ENCODE measurements at places on chromosomes 16 and 17.

- DNase-seq = no peak
Observed at GRCh38 chr17:38773258-38773657, 20.7 kb downstream of the PSMB3 start.

- DNase-seq = no peak
Observed at GRCh38 chr17:82090549-82091263, 7.3 kb downstream of the FASN start.

DNA sequence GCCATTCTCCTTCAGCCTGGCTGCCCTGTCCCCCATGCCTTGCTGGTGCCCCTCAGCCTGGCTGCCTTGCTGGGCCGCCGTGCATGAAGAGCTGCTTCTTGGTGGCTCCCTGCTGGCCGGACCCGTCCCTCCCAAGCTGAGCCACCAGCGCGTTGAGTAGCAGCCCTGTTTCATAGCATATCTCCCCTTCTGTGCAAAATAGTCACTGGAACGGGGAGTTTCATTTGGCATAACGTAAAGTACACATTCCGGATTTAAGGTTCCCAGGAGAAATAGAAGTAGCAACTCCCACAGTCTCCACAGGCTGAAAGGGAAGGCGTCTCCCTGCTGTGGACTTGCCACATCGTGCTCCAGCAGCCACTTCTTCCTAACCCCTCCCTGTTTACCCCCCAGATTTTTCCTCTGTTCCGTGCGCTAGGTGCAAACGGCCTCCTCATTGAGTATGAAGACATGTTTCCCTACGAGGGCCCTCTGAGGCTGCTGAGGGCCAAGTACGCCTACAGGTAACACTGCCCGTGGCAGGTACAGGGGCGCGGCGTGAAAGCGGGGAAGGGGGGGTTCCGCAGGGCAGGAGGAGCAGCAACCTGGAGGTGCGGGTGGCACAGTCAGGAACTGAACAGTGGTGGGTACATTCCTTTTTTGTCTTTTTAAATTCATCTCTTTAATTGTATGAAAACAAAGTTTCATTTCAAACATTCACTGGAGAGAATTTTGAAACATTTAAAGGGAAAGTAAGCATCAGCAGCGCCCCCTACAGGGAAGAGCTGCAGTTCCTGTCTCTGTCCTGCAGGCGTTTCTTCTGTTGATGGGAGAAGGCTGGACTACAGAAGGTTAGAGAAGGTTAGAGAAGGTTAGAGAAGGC lies 5.8 kb upstream of the OGFOD3 start:
- no peak for DNase-seq

GRCh38 chr16:56763291-56763916 lies 33.5 kb downstream of the NUP93 start:
- DNase-seq = no peak

GRCh38 chr16:8665529-8665928 lies 8.9 kb upstream of the ABAT start:
- no peak for DNase-seq

DNA sequence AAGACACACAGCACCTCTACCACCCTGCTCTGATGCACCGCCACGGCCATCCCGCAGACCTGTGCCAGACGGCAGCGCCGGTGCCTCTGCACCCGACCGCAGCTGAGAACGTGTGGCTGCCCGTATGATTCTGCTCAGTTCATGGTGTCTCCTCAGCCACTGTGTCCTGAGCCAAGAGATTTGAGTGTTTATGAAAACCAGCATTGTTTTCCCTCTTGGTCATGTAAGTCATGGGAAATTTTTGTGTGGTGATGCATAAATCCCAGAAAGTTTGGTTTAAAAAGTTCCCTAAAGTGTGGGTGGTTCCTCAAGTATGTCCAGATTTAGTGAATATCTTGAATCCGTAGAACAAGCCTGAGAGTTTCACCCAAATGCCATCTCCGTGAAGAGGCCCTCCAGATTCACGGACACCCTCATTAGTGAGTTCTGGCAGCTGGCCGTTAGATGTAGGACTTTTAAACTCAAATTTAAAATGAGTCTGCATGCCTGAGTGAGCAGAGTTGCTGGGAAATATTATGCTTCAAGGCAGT lies 57.6 kb downstream of the CDRT4 start:
- no peak for DNase-seq

DNA sequence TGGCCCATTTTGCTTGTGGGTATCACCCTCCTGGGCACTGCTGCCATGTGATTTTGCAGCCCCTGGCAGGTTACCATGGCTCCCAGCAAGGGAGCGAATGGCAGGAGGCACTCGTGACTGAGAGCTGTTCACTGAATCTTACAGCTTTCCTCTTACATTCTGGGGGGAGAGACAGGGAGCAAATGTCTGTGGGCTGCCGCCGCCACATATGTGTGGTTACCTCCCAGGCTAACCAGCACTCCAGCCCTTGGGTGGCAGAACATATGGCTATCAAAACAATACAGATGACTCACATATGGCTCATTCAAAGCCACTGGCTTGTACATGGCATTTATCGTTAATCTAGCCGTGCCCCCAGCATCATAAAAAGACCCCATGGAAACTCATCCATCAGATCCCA lies 19.8 kb downstream of the GTF3C1 start:
- no peak for DNase-seq

DNA sequence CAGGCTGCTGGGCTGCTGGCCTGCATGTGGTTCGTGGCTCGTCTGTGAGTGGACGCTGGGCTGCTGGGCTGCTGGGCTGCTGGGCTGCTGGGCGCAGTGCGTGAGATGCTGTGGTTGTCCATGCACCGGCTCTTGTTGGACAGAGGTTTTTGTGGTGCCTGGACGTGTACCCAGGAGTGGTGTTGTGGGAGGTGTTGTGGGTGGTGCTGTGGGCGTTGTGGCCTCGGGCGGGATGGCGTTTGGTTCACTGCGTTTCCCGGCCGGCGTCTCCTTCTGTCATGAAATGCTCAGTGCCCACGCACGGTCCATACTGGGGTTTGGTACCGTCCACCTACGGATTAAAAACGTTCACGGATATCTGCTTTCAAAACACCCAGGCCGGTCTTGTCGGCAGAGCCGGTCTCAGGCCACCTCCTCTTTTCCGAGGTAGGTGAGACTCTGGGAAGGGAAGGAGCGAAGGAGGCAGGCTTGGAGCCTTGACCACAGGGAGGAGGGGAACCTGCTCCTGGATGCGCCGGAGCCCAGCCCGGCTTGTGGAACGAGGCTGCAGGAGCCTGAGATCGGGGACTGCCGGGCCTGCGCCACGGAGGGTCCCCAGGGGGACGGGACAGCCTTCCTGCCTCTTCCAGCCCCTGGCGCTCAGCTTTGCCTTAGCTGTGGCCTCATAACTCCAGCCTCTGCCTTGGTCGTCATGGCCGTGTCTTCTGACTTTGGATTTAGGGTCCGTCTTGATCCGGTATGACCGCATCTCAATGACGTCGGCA lies 29.8 kb upstream of the GNG13 start:
- DNase-seq = no peak

DNA sequence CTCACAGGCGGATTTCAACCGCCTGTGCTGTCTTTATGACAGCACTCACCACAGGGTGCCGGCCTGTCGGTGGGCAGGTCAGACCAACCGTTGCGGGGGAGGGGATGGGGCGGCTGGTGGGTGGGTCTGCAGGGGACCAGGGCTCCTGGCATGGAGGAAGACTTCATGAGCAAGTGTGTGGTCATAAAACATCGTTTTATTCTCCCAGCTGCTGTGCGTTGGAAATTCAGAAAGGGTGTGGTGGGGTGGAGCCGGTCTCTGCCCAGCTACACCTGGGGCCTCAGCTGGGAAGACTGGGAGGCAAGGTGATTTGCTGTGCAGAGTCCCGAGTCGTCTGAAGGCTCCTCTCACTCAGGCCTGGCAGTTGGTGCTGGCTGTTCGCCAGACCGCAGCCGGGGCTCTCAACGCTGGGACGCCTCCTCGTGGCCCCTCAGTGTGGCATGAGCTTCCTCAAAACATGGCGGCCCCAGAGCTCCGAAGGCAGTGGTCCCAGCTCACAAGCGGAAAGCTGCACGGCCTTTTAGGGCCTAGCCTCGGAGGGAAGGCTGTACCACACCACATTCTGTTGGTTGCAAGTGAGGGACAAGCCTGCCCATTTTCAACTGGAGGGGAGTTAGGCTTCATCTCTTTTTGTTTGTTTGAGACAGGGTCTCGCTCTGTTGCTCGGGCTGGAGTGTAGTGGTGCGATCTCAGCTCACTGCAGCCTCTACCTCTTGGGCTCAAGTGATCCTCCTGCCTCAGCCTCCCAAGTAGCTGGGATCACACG lies 45.8 kb upstream of the GSE1 start:
- DNase-seq = no peak

DNA sequence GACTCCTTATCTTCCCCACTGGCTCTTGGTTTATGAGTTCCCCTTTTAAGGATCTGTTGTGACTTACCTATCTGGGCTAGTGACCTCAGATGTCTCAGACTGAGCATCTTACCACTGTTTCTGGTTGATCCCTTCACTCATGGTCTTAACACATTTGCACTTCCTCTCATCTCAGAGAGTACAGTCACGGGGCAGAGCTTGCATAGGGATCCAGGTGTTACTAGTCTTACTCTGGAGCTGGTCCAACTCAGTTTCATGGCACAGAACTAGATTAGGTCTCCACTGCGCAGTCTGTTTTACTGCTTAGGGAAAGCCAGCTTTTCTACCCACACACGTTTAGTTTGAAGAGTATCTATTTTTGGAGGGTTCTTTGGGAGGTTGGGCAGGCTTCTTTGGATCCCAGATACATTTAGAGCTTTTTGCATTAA lies 10.2 kb downstream of the GABARAPL2 start:
- no peak for DNase-seq

Measured in activated T-cell treated with anti-CD3 and anti-CD28 coated beads for 24 hours (primary cell).